ENCODE measurements at places on chromosomes 16 and 17.

DNA sequence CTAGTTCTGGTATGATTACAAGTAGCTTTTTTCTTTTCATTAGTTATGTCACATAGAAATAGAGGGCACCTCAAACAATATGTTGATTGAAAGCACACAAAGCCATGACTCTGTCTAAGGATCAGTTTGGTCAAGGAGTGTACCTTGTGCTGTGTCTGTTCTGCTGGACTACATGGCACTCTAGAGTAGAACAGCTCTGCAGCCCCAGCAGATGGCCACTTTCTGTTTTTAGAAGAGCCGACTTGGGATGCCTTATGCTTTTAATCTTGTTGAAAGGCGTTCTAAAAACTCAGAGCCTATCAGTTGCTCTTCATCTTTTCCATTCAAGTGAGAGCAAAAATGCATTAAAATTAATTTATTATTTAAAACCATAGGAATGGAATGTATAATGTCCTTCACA lies 49.3 kb upstream of the CA10 start:
- no peak for DNase-seq

DNA sequence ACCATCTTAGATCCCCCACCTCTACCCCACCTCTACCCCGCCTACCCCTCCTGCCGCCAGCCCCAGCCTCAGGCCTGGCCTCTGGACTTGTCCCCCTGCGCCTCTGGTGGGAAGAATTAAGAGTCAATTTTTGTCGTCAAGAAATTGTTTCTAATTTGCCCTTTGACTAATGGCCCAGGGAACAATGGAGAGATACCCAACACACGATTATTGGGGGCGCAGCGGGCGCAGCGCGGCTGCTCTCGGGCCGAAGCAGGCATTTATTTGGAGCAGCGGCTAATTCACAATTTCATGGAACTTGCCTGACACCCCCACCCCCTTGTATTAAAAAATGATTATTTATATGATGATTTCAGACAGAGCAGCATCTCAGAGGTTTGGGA lies 4.4 kb upstream of the BAHCC1 start:
- no peak for DNase-seq

GRCh38 chr16:14529010-14529669 lies 100.9 kb downstream of the PARN start:
- DNase-seq = peak; percentile 12

DNA sequence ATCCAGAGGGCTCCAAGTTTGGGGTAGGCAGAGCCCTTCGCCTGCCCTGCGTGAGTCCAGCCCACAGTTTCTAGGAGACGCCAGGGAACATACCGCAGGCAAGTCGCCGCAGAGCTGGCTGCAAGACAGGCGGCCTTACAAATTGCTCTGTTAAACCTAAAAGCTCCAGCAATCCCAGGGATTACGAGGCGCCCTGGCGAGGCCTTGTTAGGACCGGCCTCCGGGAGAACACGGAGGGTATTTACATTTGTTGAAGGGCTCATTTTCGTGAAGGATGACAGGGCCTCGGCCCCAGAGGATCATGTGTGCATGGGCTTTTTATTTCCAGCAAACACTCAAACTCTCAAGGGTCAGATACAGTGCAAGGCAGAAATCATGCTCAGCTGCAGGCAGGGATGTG lies 77.6 kb upstream of the FOXF1 start:
- DNase-seq = no peak

GRCh38 chr17:48176471-48176855 lies 68.9 kb downstream of the SNX11 start:
- no peak for DNase-seq

GRCh38 chr17:40666331-40666730 lies 1.4 kb upstream of the KRT222 start:
- no peak for DNase-seq

DNA sequence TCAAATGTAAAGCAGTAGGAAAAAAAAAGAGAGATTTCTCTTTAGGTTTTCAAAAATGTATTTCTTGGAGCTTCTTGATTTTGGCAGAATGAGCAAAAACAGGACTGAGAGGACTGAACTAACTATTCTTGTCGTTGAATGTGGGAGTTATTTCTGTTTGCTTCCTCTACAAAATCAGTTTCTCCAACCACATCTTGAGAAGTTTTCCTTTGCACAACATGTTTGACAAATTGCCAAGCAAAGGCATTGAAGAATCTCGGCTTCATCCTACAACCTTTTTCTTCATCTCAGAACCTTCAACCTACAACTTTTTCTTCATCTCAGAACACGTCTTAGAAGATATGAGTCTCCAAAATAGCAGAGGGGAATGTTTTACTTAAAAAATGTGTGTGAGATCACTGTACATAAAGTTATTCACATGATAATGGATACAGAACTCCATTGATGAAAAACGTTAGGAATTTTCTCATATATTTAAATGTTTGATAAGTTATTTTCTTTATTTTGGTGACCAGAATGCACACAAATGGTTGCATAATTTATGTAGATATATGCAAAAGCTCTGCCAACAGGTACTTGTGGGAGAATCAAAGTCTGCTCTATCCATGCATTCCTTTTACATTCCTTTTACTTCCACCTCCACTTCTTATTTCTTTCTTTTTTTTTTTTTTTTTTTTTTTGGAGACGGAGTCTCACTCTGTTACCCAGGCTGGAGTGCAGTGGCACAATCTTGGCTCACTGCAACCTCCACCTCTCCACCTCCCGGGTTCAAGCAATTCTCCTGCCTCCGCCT lies 370.0 kb downstream of the KCNJ2 start:
- no peak for DNase-seq

DNA sequence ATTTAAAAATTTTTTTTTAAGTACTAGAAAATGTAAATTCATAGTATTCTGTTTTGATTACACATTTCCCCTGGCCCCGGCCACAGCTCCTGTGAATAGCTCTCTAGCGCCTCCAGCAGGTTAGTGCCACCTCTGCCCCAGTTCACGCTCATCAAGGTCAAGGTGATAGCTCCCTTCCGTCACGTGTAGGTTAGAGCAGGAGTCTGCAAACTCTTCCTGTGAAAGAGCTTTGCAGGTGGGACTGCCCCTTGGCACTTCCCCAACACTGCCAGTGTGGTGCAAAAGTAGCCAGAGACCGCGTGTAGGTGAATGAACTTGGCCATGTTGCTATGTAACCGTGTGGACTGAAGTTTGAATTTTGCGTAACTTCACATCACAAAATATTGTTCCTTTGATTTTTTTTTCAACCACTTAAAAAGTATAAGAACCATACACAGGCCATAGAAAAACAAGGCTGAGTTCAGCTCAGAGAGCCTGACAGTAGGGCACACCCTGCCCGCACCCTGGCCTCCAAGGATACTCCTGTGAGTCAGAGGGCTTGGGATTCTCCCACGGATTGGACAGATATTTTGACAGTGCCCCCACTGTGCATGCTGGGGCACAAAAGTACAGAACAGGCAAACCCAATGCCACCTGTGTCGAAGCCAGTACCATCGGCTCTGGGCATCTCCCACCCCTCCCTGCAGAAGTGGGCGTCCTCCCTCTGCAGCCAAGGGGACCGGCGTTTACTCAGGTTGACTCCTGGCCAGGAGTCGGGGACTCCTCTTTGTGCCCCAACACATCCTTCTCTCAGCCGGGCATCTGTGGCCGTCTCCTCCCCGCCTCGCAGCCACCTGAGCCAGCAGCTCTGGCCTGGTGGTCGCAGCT lies 92.0 kb upstream of the CHMP6 start:
- peak; percentile 63 for DNase-seq

- DNase-seq = no peak
These were observed 77.7 kb upstream of the KCNJ16 start for GRCh38 chr17:69997332-69997731.

- no peak for DNase-seq
These were observed 7.2 kb upstream of the GPRC5C start for GRCh38 chr17:74424657-74425056.

- DNase-seq = no peak
These were observed 201.5 kb downstream of the IRF8 start for GRCh38 chr16:86100205-86101136.

DNA sequence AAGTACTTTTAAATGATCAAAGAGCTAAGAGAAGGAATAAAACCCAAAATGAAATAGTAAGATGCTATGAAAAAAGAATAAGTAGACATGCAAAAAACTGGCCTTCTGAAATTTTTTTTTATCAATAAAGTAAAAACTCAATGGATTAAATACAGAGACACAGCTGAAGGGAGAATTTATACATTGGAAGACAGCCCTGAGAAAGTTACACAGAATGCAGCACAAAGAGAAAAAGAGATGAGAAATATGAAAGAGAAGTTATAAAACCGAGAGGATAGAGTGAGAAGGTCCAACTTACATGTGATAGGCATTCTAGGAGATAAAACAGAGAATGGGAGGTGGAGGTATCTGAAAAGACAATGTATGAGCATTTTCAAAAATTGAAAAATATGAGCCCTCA lies 57.0 kb downstream of the MARF1 start:
- no peak for DNase-seq

DNA sequence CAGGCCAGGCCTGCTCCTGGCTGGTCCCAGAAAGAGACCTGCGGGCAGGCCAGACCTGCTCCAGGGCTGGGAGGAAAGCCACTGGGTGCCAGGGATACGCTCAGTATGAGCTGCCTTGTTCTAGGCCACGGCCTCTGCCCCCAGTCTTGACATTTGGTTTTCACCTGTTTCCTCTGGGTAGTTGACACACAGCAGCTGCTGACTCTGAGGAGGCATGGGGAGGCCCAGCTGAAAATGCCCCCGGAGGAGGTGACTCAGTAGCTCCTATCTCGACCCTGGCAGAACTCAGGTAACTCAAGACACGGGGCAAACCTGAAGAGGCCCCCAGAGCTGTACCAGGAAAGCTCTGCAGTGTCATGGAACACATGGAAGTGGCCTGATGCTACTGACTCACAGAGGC lies 13.9 kb upstream of the ADGRG1 start:
- no peak for DNase-seq

DNA sequence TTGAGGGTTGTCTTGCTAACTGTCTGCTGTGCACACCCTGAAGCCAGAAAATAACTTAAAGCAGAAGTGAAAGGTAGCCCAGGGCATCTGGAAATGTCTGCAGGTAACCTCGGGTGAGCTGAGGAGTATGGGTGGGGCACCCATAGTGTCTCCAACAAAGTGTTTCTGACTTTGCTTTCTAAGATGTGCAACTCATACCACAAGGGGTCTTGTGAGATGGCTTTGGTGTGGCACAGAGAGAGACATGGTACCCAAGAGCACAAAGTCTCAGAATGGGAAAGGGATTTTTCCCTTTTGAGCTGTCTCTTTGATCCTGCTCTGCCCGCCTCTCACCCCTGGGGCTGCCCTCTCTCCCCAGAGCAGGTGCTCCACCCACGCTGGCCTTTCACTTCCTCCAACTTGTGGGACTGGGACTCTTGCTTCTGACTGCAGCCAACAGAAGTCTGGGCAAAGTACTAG lies 6.9 kb downstream of the CHD9 start:
- DNase-seq = no peak

DNA sequence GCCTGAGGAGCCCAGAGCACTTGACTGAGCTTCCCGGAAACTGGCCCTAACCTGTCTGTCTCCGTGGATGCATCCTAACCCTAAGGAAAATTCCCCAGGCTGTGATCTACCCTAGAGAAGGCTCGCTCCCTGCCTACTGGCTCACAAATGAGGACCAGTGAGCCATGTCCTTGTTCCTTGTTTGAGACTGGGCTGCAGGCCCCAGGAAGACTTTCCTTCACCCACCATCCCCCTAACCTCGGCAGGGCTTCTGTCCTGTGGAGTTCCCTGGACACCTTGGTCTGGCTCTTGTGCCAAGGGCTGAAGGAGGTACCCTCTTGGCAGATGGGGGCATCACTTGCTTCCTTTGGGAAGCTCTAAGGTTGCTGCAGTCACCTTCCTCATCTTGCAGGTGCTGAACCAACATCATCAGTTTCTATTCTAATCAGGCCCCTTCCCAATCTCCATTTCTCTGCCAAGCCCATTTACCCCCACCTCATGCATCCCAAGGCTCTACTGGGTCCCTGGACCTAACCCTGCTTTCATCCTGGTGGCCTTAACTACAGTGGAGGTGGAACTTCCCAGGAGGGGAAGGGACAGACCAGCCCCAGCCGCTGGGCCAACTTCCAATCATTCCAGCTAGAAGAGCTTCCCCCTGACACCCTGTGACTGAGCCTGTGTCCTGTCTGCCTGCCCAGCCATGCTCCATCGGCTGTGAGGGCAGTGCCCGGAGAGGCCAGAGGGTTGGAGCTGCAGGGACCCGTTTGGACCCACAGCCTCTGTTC lies 12.4 kb downstream of the RNF40 start:
- no peak for DNase-seq

DNA sequence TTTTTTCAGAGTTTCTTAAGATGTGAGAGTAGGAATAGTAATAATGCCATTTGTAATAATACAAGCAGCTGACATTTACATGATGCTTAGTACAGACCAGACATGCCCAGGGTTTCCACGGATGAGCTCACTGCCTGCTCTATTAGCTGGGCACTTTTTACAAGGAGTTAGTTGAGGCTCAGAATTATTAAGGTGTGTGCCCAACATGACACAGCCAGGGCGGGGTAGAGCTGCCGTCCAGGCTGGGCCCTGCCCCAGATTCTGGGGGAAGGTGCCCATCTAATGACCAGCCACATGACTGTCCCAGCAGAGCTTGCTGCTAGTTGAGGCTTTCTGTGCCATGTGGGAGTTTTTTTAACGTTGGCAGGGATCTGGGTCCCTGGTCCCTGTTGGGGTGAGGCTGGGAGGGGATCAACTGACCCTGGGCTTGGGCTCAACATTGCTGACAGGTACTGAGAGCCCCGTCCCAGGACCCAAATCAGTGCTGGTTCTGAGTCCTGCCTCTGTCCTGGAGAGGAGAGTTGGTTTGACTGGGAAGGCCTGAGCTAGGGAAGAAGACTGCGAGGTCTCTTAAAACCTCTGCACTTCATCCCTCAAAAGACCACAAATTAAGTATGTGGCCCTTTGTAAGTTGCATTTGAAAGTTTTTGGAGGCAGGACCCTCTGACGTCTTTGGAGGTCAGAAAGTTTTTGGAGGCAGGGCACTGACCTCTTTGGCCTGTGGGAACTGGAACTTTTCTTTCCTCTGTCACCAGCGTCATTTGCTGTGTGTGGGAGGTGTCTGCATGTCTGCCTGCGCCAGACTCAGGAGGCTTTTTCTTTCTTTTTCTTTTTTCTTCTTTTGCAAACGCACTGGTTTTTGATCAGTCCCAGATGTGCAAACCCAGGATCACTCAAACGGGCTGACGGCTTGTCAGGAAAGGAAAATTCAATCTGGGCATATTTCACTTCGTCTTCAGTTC lies 2.2 kb downstream of the CRISPLD2 start:
- DNase-seq = no peak

- no peak for DNase-seq
These were observed 43.2 kb downstream of the AXIN2 start for GRCh38 chr17:65518256-65518655.

GRCh38 chr16:57478396-57479204 lies 7.7 kb downstream of the DOK4 start:
- no peak for DNase-seq

GRCh38 chr17:75130059-75130631 lies 1.4 kb downstream of the NT5C start:
- no peak for DNase-seq

GRCh38 chr16:86196687-86197391 lies 297.9 kb downstream of the IRF8 start:
- no peak for DNase-seq

- no peak for DNase-seq
These were observed 2.9 kb downstream of the WFIKKN2 start for GRCh38 chr17:50837980-50838954.

Data from T-helper 17 cell (primary cell).